Activated CD8-positive, alpha-beta T cell treated with anti-CD3 and anti-CD28 coated beads, Interleukin-2, amount 10 ng/mL, durations not matched to agents 7 days and 5 days (primary cell): ENCODE measurements at places on chromosomes 5 and 9.

GRCh38 chr5:172283862-172284610 is 472 bp upstream of the UBTD2 start:
- peak; percentile 75 for DNase-seq

DNA sequence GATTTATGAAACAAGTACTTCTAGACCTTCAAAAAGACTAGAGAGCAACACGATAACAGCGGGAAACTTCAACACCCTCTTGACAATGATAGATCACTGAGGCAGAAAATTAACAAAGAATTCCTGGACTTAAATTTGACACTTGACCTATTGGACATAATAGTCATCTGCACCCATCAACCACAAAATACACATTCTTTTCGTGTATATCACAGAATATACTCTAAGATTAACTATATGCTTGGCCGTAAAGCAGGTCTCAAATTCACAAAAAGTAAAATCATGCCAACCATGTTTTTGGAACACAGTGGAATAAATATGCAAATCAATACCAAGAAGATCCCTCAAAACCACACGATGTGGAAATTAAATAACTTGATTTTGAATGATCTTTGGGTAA is 559.4 kb downstream of the DNAH5 start:
- no peak for DNase-seq

- DNase-seq = no peak
Measured at GRCh38 chr5:81630684-81631083, 120.2 kb downstream of the SSBP2 start.

DNA sequence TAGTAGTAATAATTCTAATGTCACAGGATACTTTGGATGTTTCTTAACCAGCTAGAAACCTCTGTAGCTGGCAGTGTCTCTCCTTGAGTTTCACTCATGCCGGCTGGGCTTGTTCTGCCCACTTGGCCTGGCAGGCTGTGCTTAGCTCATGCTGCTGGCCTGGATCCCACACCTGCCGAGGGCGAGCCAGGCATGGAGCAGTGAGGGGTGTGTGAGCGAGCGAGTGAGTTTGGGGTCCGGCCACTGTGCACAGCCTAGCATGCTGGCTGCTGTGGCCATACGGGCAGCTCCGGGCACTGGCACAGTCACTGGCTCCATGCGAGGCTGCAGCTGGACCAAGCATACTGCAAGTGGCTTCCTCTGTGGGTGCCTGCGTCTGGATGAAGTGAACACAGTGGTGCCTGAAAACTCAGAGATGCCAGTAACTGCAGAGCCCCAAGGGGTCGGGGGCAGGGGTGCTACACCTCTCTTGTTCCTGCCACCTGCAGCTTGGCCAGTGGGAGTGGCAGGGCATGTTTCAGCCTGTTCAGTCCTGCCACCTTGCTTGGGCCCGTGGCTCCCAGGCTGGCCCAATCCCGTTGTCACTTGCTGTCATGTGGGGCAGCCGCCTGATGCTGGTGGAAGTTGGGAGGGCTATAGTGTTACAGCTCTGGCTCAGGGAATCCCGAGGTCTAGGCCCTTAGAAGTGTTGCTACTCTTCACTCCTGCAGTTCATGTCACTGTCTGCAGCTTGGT is 9.9 kb downstream of the FSD1L start:
- DNase-seq = no peak

GRCh38 chr9:93091453-93092081 is 4.5 kb upstream of the CARD19 start:
- DNase-seq = peak; percentile 42

GRCh38 chr5:172729588-172729987 is 41.4 kb downstream of the DUSP1 start:
- no peak for DNase-seq

GRCh38 chr9:16000811-16001210 is 448.0 kb downstream of the CCDC171 start:
- DNase-seq = no peak

GRCh38 chr5:172164769-172165212 is 23.2 kb downstream of the STK10 start:
- no peak for DNase-seq

DNA sequence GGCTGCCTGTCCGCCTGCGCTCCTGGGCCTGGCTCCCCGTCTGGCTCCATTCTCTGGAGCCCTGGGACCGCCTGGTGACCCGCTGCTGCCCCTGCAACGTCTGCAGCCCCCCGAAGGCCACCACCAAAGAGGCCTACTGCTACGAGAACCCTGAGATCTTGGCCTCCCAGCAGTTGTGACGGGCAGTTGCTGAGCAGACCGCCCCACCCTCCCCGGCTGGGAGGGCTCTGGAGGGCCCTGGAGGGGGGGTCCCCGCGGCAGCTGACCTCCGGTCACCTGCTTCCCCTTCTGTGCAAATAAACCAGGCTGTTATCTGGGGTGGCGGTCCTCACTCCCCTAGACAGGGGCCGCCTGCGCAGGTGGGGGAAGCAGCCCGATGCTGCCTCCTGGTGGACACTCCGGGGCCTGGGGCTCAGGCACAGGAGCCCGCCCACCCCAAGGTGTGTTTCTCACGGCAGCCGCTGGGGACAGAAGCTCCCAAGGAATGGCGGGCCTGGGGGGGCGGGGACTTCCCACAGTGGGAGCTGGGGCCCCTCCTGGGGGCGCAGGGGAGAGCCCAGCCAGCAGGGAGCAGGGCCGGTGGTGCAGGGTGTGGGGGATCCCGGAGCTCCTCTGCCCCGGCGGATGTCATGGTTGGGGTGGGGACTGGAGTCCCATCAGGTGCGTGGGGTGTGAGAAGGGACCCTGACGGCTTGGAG is 4.7 kb upstream of the TUBB4B start:
- peak; percentile 93 for DNase-seq

- DNase-seq = no peak
Measured at GRCh38 chr9:89177944-89178829, at the start of gene SHC3. TSS of gene SHC3 (minus strand) at chr9:89178818. CDS start at chr9:89178460, 358 bp downstream.
